Renal pelvis (tissue), 12 donors: ENCODE measurements at places on chromosomes 11 and 22.

- no peak for DNase-seq
These were observed 89.7 kb downstream of the RELT start for GRCh38 chr11:73465871-73466270.

DNA sequence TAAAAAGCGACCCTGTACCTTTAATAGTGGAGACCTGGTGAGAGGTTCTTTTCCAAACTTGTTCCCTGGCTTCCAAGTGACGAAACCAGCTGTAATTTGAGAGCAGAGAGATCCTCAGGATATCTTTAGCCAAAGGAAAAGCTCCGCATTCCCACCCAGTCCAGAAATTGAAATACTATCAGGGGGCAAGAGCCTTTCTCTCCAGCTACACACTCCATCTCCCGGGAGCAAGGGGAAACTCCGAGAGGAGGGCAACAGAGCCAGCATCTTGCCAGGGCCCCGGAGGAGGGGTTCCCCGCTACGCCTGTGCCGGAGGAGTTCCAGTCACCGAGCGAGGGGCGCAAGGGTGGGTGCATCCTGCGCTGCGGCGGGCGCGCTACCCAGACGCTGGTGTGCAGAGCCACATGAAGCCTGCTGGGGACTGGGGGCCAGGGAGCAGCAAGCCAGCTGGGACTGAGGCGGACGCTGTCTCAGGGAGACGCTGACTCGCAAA, at the start of gene FIBIN:
Gene FIBIN, plus strand, starts transcription at position 148 of the 493 bp plus-strand sequence. CDS start 415 bp downstream, outside the sequence.
- DNase-seq = peak; percentile 59

DNA sequence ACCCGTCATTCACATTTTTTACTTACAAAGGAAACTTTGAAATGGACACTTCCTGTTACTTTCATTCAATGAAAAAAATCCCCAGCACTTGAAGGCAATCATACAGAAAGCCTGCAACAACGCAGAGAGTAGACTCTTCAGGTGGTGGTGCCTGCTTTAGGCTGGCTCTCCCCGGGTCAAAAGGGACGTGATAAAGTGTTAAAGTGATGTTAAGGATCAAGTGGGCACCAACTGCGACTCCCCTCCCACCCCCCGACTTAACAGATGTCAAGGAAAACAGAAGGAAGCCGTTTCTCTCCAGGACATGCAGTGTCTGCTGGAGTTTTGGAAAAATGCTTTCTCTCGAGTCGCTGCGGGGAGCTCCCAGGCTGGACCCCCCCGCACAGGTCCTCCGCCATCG, 414 bp upstream of the PNPLA3 start:
- DNase-seq = no peak

GRCh38 chr22:27228771-27229170, 571.4 kb downstream of the MIAT start:
- no peak for DNase-seq

- DNase-seq = peak; percentile 94
These were observed at the start of gene CARS1 for GRCh38 chr11:3057069-3057963. Gene CARS1, minus strand, starts transcription at chr11:3057423. Its CDS starts 56 bp downstream, at chr11:3057367.

GRCh38 chr11:66150725-66151124, 80.7 kb downstream of the PACS1 start:
- no peak for DNase-seq
